ENCODE measurements at places on chromosomes 3 and 15. TPM values are rescaled to one million over a fixed set of nuclear protein-coding genes. Genes with fewer than 3 reads are reported as not detected.

NR2E3 gene
- total RNA-seq, result 0.97 TPM

GOLGA8N gene
- total RNA-seq, result 2.6 TPM

TMCO5A gene
- not detected for total RNA-seq

ST3GAL6 gene
- 5.2 TPM for total RNA-seq

ARPP21 gene
- not detected for total RNA-seq

GOLGA6L7 gene
- not detected for total RNA-seq

RBPMS2 gene
- not detected for total RNA-seq

NMNAT3 gene
- 0.86 TPM for total RNA-seq

FGD5 gene
- total RNA-seq, result under 0.01 TPM

APBA2 gene
- 10.0 TPM for total RNA-seq

CD200R1 gene
- total RNA-seq, result under 0.01 TPM

All from fibroblast of villous mesenchyme (primary cell).